ENCODE measurements at places on chromosomes 1 and 21.

- no peak for DNase-seq
Measured at GRCh38 chr1:234656944-234657654, 47.1 kb upstream of the IRF2BP2 start.

DNA sequence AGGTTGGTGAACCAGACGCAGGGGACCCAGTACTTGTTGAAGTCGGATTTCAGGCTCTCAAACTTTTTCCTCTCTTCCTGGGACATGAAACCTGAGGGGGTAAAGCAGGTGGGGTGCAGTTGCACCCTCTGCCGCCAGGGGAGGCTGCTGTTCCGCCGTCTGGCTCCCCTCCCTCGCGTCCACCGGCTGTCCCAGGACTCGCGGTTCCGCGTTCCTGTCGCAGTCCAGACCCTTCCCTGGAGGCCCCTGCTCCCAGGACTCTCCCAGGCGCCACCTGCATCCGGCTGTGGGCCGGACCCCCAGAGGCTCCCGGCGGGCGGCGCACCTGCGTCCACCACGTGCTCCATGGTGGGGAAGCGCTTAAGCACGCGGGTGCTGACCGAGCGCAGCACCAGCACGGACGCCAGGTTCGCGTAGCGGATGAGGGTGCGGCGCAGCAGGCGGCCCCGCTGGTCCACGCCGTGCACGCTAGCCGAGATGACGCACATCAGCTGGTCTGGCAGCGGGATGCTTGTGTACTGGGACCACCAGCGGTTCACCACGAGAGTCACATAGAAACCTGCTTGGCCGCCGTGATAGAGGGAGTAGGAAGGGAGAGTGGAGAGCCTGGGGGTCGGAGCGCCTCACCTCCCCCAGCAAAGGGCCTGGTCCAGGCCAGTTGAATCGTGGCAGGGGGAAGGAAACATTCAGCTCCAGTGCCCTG, 1.7 kb downstream of the BEST4 start:
- no peak for DNase-seq

GRCh38 chr1:6157528-6158174, 22.5 kb downstream of the CHD5 start:
- DNase-seq, result no peak

DNA sequence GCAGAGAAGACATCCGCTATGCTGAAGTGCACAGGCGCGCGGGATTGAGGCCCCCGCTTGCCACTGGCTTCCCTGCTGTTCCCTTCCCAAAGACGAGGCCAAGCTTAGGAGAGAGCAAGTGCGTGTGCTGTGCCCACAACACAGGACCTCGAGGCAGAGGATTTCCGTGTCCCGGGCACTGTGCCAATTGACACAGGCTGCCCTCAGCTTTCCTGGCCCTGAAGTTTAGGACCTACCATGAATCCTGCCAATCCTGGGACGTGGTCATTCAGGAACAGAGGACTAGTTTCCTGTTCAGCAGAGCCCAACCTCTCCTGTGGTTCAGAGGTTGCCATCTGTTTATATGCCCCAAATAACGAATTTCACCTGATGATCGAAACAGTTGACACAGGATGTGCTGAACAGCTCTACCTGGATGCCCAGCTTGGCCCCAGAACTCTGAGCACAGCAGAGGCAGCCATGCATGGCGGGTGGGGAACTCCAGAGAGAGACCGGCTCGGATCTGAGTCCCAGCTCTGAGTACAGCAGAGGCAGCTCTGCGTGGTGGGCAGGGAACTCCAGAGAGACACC, 22.0 kb downstream of the SLC37A1 start:
- no peak for DNase-seq

GRCh38 chr1:151715726-151716404, 738 bp downstream of the CELF3 start:
- no peak for DNase-seq

- DNase-seq, result no peak
Measured at GRCh38 chr1:1402072-1402900, 3.2 kb upstream of the CCNL2 start.

DNA sequence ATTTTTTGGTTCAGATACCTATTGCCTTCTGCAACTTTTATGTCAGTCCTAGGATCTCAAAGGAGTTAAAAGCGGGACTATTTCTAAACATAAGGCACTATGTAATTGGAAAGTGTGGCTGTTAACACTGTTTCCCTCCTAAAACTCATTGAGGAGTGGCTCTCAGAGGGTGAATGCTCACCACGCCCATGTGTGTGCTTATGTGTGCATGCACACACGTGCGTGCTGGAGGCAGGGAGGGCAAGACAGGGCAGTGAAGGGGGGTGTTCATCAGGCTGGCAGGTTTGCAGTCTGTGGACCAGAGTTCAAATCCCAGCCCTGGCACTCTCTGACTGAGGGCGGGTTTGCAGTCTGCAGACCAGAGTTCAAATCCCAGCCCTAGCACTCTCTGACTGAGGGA, 22.4 kb downstream of the KCNAB2 start:
- DNase-seq, result no peak

DNA sequence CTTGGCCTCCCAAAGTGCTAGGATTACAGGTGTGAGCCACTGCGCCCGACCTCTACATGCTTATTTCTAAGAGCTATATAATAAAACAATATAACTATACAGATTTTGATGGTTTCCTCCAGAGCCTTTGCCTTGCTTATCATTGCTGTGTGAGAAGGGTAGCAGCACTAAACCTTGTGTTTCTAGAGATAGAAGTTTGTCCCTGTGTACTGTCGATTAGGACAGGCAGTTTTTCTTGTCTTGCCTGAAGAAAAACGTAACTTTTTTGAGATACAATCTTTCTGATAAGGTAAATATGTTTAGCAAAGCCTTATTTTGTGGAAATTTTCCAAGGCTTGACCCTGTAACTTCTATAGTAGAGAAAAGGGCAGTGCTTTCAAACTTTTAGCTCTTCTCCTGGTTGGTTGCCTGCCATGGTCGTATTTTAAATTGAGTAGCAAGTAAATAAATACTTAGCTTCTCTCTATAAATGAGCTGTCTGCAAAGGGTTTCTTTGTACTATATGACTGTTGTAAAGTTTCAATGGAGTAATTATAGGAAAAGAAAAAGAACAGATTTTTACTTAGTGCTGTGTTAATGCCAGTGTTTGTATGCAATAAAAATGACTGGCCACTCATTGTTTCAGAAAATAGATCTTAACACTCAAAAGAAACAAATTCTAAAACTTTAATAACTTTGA, 86.4 kb upstream of the CACYBP start:
- no peak for DNase-seq

DNA sequence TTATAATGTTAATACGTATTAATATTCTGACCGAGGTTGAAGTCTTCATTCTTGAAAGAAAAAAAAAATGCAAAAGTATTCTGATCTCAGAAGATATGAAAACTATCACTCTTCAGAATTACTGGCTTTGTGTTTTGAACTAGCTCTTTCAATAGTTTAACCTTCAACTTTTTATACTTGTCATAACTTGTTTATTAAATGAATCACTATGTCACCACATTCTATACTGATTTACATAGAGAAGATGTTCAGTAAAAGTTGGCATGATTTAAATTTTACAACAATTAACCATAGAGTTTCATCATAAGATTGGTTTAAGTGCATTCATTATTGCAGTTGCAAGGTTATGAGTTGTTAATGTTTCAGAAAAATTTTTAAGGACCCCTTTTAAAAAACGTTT, 57.3 kb downstream of the HS2ST1 start:
- DNase-seq, result no peak

DNA sequence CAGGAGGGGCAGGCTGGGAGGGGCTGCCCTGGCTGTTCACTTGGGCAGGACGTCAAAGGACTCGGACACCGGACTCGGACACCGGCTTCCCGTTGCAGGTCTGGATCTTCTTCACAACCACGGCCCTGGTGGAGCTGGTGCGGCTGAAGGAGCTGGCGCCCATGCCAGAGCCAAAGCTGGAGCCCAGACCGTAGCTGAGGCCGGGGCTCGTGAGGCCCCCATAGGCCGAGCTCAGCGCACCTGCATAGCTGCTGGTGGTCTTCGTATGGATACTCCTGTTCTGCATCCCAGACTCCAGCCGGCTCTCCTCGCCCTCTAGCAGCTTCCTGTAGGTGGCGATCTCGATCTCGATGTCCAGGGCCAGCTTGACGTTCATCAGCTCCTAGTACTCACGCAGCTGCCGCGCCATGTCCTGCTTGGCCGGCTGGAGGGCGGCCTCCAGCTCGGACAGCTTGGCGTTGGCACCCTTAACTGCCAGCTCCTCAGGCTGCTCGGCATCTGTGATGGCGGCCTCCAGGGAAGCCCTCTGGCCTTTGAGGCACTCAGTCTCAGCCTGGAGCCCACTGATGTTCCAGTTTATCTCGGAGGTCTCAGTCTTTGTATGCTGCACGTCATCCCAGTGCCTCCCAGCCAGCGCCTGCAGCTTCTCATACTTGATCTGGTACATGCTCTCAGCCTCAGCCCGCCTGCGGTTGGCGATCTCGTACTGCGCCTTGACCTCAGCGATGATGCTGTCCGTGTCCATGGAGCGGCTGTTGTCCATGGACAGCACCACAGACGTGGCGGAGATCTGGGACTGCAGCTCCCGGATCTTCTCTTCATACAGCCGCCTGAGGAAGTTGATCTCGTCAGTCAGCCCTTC, 15.1 kb upstream of the KLF17 start:
- DNase-seq, result no peak

- DNase-seq, result no peak
Measured at GRCh38 chr1:228851193-228851592, 115.9 kb downstream of the RHOU start.

DNA sequence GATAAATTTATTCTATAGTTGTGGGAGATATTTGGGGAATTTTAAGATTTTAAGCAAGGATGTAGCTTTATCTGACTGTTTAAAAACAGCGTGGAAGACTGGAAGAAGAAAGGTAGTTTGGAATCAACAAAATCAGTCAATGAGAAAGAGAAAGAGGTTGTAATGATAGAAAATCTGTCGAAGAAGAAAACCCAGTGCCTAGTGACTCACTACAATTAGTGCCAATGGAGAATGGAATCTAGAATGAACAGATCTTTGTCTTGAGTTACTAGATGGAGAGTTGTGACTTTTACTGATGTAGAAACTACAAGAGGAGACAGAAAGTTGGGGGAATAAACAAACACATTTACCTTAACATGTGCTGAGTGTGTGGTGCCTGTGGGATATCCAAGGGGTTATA, 577.8 kb upstream of the NR5A2 start:
- DNase-seq, result no peak

DNA sequence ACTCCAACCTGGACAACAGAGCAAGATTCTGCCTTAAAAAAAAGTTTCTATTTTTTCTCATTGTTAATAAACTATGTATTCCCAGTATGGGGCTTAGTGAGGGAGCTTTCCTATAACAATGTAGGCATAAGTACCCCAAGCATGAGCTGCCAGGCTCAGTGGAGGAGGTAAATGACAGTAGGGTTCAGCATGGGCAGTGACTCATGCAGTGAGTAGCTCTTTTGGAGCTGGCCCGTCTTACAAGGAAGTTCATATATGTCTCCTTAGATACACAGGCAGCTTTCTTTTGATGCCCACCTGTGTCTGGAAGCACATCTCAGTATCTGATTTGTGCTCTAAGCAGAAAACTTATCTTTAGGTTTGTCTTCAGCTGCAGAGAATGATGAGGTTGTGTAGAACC, 57.9 kb downstream of the ZNF678 start:
- DNase-seq, result no peak

DNA sequence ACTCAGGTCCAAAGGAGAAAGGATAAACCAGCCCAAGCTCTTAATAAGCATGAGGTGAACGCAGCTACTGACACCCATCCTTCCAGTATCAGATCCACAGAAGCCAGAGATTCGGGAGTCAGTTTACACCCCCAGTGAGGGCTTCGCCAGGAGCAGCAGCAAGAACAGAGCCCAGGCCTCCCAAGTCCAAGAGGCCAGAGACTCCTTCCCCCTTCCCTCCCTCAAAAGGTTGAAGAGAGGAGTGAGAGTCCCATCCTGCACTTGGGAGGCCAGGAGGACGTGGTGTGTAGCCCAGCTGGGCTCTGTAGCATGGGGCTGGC, 72.8 kb downstream of the MRPL37 start:
- no peak for DNase-seq

DNA sequence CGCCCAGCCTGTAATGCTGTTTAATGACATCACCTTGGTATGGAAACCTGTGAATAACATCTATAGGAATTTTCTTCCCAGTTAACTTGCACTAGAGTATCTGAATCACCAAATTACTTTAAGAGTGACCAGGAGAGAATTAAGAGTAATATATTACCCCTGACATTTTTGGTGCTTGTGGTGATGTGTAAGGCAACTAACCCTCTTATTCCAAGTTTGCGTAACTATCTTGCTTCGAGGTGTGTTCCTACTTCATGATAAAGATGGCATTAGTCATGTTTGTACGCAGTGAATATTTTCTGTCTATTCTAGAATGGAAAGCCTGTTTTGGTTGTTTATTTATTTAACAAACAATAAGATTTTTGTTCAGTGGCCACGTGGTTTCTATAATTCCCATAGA, 131.3 kb downstream of the ZP4 start:
- DNase-seq, result no peak

DNA sequence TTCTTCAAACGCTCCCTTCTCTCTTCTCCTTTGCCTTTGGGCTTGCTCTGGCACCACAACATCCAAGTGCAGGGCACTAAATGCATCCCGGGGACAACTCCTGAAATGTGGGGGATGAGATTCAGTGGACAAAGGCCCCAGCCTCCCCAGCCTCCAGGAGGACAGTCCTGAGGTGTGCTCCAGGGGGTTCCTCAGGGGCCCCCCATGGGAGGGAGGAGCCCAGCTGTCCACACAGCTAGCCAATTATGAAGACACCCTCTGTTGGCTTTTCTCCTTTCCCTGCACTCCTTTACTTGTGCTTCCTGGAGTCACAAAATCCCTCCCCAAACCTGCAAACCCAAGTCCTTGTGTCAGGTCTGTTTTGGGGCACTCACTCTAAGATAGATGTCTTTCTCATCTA, 735.4 kb downstream of the PTPRU start:
- DNase-seq, result no peak

DNA sequence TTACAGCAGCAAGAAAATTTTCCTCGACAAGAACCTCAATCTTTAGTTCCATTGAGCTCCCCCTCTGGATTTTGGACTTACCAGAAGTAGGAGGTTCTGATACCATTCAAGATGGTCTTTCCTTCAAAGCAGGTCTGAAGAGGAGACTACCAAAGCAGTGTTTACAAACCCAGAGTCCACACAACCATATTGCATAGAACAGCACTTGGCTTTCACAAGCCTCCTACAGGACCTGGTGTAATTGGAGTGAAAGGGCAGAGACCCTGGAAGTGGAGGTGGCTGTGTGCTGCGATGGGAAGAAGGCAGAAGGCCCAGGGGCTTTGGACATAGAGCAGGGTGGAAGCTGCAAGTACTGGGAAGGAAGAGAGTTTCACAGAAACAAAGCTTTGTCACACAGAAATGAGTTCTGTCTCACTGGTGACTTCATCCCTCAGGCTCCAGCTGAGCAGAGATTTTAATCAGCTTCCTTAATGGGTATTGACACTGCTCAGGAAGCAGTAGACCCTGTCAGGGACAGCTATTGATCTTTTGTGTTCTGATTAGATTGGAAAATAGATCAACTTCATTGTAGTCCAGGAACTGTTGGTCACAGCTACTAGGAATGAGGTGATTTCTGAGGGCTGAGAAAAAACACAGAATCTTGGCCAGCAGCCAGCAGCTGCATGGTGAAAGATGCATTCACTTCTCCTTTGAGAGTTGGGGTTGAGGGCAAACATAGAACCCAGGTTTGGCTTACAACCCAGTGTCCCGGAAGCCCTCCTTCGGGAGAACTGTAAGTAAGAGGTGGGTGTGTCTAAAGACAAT, 124.0 kb downstream of the SYT2 start:
- DNase-seq, result no peak

Data from thoracic aorta (tissue), 2 donors.